Mesendoderm (in vitro differentiated cells): ENCODE measurements at places on chromosomes 5 and 9.
A peak's percentile ranks its signal among the peaks of the same experiment; 100 is the strongest.

GRCh38 chr5:81334304-81335061, 33.1 kb downstream of the ZCCHC9 start:
- no peak for DNase-seq

DNA sequence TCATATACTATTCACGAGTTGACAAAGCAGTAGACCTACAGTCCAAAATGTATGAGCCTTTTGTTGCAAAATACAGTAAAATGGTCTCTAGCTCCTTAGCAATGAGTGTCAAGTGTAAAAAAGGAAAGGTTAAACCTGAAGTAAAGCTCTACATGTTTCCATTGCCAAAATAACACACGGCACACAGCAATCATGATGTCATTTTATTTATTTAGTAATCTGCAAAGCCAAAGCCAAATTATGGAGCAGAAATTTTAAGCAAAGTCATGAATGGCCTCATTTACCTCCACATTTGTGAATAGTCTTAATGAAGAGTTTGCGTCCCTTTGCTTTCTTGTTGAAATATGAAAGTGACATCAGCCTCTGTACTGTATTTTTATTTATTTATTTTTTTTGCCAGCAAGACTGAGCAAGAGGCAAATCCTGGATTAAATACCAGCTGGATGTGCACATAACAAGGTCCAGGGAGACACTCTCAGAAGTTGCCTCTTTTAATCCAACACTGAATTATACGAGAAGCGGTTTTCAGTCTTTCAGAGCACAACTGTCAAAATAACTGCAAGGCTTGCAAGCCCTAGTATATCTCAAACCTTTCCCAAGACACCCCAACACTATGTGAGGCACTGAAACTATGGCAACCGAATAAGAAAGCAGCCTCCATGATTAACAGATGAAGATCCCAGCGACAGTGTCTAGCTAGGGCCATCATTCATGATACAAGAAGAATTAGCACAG, 9.7 kb downstream of the SEMA6A start:
- peak; percentile 61 for DNase-seq

GRCh38 chr9:99509065-99509745, 287.1 kb downstream of the SEC61B start:
- peak; percentile 60 for DNase-seq

DNA sequence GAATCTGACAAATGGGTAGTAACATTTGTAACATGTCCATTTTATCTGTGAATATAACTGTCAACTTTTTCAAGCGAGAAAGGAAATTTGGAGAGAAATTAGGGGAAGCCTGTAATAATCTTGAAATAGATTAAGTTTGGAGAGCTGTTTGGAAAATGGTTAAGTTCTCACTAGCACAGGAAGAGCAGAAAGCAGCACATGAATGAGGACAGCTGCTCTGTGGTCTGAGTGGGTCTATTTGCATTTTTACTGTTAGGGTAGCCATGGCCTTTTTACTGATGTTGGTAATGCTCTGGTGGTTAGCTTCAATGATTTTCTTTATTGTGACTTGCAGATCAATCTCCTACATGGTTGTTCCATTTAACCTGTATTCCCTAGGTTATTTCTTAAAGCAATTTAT, 144.5 kb upstream of the GDNF start:
- no peak for DNase-seq

GRCh38 chr5:167573370-167574127, 717.9 kb upstream of the WWC1 start:
- peak; percentile 95 for DNase-seq

DNA sequence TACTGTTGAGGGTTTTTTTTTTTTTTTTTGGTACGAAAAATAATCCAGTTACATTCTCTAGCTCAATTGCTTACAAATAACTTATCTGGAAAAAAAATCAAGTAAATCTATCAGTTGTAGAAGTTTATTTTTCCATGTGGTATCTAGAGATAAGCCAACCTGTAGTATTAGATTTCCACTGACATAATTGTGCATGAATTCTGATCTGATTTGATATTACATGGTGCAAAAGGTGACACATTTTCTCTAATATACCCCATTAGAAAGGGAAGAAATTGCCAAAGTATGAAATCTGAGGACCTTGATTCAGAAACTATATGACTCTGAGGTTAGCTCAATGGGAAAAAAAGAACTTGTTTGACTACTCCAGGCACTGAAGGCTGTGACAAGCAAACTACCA, 141.5 kb downstream of the SLF1 start:
- no peak for DNase-seq

DNA sequence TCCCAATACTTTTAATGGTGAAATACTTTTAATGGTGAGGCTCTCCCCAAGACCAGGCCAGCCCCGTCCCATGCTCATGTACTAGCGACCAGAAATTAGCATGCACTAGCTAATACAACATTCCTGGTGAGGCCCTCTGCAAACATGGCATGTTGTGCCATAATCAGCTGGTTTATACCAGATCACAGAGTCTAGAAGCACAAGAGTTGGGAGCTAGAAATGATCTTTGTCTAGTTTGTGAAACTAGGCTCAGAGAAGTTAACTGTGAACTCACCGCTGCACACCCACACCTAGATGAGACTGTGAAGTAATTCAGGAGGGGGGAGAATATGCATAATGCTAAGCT, 37.4 kb downstream of the MTMR12 start:
- peak; percentile 36 for DNase-seq

DNA sequence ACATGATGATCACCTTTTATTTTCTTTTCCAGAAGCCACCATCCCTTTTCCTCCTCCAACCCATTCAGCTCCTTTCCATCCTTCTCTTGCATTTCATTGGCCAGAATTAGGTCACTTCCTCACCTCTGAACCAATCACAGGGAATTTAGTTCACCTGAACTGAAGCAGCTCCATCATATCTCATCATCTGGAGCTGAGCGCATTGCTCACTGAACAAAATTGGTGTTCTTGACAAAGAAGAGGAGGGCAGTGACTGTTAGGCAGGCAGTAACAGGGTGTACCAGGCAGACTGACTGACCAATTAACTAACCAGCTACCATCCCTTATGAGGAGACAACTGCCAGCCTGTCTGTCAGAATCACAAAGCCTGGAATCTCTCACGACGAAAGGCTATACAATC, 1.8 kb upstream of the ZNF354A start:
- DNase-seq, result peak; percentile 30

GRCh38 chr9:134607971-134608370, 33.6 kb upstream of the COL5A1 start:
- no peak for DNase-seq

DNA sequence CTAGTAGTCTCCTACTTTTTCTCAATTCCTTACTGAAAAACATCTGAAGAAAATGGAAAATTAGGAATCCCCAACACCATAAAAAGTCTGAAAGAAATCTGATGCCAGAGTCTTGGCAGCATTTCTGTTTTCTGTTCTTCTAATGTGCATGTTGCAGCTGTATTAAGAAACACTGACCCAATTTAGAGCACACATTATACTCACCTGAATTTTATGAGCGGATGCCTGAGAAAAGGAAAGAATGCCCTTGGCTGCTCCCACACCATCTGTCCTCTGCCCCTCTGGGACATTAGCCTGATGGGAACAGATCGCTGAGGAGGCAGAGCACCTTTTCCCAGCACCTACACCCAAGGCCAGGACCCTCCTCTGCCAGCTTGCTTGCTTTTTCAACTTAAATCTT, 14.1 kb upstream of the ANP32B start:
- DNase-seq, result no peak

DNA sequence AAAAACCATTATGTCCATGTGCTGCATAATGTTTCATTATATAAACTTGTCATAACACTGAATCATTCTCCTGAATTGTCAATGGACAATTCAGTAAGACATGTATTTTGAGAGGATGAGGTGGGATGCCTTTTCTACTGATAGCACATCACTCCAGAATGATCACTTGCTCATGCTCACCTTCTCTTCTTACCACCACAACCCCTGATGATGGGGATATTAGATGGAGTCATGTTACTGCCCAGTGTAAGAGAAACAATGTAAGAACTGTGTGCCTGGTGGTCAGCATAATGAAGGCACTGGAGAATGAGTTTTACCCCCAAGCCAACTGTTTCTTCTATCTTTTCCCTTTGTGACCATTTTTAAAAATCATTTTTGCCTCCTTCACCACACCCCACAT, 198.8 kb downstream of the ADAMTSL1 start:
- DNase-seq, result no peak

GRCh38 chr5:72394688-72395087, 74.5 kb downstream of the PTCD2 start:
- DNase-seq, result peak; percentile 42
